Stimulated activated CD8-positive, alpha-beta memory T cell treated with anti-CD3 and anti-CD28 coated beads, Interleukin-7, amount 100 ng/mL, for 1 hour (primary cell): ENCODE measurements at places on chromosomes 1 and 21.

DNA sequence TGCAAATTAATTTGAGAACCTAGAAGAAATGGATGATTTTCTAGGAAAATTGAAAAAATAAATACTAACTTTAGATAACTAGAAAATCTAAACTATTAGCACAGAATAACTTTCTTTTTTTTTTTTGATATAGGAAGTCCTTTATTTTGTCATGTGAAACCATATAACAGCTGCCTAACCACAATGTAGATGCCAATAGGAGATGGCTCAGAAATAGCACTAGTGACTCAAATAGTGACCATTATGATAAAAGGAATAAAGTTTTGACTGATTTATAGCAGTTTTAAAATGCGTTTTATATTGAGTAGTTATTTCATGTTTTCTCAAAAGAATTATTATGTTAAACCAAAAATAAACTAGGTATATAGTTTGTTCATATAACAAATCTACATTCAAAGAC, 158.0 kb upstream of the CACYBP start:
- no peak for DNase-seq

DNA sequence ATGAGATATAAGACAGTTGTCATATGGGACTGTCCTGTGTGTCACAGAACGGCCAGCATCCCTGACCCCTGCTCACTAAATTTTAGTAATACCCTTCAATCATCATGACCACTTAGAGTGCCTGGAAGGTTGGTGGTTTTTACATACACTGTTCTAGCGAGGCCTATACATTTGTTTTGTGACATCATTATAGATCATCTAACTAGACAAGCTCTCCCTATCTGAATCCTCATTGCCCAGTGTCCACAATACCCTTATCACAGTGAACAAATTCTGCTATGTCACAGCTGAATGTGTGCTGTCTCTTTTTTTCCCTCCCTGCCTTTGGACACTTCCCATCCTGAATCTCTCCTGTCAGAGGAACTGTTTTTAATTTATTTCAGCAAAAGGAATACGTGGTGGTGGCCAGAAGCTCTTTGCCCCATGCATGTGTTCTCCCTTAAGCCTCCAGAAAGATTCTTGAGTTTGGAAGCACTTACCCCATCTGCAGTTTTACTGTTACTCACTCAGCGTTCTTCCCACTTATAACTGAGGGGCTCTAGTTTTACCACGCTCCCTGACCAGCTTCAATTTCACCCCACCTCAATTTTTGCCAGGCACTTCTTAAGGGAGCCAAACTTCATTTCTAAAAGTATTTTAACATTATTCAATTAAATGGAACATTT, 70.3 kb downstream of the OLFML2B start:
- no peak for DNase-seq

DNA sequence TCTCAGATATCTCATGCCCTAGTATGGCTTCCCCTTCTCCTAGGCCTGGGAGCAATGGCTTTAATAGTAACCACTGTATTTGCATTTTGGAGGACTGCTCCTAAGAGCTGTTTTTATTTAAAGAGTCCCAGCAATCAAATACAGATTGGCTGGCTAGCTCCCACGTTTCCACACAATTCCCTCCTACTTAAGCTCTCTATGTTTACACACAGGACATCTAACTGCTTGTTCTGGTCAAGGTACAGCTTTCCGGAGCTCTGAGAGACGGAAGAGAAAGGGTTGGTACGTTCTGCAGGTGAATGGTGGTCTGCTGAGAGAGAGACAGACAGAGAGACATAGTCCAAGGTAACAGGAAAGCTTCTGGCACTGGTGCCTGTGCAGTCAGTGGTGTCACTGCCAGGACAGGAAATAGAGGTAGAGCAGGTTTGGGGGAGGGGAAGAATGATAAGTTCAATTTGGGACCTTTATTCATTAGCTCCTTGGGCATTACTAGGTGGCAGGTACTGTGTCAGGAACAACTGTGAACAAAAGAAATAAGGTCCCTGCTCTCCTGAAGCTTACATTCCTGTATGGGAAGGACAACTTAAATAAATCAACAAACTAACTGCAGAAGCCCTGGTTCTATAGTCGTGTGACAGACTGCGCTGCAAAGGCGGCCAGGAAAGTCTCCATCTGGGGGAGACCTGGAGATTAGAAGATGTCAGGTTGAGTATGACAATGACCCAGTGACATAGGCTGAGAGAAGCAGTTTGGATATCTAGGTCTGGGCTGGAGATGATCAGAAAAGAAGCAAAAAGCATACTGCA, 1.2 kb upstream of the SLC25A33 start:
- DNase-seq = no peak

DNA sequence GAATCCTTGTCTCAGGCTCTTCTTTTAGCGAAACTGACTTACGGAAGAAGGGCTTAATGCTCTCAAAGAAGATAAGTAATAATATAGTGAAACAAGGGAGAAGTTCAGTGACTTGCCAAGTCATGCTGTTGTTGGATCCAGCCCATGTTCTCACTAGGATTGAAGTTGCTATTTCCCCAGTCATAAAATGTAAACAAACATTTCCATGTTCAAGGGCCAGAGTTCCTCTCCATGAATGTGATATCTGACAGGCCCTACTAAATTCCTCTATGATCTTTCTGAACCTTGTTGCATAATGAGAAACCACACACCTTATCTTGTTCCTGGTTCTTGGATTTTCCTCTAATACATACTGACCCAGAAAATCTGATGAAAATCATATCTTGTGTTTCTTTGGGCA, 876.5 kb upstream of the B3GALT2 start:
- DNase-seq = no peak

- DNase-seq = no peak
These were observed 164.9 kb upstream of the RAB4A start for GRCh38 chr1:229105822-229106525.

DNA sequence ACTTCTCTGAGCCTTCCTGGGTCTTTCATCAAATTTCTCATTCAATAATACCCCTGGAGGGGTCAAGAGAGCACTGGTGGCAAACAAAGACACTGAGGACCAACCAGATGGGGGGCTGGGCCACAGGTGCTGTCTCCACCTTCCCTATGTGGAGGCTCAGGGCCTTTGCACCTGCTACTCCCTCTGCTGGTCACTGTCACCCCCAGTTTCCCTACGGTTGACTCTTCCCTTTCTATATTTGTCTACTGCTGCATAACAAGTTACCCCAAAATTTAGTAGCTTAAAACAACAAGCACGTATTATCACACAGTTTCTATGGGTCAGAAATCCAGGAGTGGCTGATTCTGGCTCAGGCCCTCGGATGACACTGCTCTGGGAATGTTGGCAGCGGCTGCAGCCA, 138.8 kb upstream of the RUNX3 start:
- DNase-seq = no peak

DNA sequence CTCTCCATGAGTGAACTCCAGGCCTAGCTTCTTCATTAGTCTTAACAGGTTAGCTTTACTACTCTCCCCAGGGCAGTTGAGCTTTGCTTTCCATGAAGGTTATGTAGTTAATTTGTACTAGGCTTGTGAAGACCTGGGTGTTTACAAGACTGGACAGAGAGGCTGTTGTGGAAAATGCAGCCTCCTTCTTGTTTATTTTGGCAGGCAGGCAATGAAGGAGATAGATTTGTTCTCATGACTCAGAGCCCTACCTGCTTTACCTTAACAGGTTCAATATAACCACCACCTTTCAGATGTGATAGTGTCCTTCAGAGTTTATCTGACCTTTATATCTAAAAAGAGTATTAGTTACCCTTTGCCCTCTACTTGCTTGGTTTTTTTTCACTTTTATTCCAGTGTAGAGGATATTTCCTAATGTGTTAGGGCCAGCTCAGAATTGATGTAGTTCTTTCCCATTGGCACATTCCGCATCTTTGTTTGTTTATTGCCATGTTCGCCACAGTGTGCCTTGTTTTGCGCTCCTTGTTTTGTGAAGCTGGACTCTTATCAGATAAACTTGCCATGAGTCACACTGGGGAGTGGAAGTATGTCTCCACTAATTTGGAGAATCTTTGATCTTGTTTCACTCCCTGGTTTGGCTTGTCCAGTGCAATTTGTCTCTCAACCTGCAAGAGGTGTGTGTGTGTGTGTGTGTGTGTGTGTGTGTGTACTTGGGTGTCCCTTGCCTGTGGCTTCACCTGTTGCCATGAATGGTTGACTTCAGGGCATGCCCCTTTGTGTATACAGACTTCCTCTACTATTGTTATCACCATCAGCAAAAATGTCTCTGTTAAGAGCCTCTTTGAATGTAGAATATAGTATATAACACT, 87.4 kb upstream of the MACF1 start:
- DNase-seq = no peak

GRCh38 chr1:169487133-169487532, 1.4 kb upstream of the SLC19A2 start:
- DNase-seq = no peak

DNA sequence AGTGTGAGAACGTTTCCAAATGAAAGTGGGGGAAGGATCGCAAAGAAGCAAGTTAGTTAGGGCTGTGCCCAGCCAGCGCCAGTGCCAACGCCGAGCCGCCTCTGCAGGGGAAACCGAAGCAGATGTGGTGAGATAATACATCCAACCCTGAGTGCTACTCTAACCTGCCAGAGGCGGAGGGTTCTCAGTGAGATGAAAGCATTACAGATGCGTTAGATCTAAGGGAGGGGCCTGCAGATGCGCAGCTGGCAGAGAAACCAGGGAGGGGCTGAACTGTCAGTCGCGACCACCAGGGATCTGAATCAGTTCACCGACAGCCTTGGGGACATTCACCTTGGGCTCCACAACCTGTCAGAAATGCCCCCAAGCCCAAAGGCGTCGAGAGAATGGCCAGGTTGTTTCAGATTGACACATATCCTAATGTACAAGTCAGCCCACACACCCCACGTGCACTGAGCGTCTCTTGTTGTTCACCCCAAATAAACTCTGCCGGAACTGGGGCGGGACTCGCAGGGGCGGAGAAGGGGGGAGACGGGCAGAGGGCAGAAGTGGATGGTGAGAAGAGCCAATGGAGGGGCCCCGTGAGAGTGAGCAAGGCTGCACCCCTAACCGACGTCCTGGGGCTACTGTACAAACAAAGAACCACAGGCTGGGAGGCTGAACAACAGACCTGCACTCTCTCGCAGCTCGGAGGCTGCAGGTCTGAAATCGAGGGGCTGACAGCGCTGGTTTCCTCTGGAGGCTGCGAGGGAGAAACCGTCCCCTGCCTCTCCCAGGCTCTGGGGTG, 8.7 kb upstream of the UMODL1 start:
- peak; percentile 66 for DNase-seq

- DNase-seq = no peak
These were observed 1295.5 kb upstream of the NCAM2 start for GRCh38 chr21:19702726-19703125.

DNA sequence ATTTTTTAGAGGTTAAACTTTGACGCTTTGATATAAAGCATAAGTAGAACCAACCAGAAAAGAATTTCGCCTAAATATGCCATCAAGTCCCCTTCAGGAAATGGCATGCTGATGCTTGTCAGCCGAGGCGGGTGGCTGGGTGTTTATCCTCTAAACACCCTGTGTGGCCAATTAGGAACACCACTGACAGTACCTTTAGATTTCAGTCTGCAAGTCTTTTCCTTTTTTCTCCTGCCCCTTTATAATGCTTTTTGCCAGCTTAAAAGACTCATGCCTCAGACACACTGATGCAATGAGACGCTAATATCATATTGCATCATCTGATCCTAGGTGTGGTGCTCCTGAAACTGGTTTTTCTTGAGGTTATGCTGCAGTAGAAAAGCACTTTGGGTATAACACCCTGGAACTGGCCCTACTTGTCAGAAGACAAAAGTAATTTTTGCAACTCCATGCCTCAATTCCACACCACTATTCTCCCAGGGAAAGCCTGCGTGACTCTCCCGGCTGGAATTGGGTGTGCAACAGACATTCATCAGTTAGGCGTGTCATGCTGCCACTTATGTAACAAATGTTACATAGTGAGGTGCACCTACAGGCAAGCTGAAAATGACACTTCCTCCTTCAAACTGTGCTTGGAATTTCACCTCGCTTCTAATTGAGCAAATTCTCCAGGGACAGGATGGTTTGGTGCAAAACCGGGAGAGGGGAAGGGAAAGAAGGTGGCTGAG, 2.0 kb upstream of the RCC2 start:
- no peak for DNase-seq

GRCh38 chr1:75085931-75086330, 48.3 kb upstream of the LHX8 start:
- no peak for DNase-seq

DNA sequence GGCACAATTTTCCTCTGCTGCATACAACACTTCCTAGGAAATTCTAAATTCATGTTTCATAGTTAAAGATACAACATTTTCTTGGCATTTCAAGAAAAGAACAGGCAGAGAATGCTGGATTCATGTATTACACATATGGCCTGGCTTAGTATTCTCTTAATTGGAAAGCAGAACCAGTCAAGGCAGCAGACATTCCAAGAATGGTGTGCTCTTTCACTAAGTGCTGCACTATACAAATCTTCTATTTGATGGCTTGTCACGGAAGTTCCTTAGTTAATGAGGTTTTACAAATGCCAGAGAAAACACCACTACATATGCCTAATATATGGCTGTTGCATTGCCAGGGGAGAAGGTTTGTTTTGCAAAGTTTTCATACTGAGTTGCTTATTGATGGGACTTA, 80.8 kb upstream of the DYNLT5 start:
- no peak for DNase-seq

DNA sequence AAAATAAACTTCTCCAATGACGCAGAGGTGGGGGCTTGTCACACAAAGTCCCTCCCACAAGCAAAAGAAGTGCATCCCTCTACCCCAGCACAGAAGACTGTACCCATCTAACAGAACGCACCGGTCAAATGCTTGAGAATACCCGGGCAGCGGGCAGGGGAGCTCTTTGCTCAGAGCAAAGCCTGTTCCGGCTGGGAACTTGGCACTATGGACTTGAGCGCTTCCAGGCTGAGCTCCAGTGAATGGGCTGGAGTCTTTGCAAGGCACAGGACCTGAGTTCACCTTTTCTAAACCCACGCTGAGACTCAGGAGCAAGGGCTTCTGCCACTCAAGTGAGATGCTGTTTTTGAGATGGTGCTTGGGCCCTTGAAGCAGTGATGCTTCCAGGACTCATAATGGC, 20.3 kb downstream of the RHBG start:
- no peak for DNase-seq

GRCh38 chr21:25341981-25342380, 265.3 kb downstream of the MRPL39 start:
- no peak for DNase-seq

DNA sequence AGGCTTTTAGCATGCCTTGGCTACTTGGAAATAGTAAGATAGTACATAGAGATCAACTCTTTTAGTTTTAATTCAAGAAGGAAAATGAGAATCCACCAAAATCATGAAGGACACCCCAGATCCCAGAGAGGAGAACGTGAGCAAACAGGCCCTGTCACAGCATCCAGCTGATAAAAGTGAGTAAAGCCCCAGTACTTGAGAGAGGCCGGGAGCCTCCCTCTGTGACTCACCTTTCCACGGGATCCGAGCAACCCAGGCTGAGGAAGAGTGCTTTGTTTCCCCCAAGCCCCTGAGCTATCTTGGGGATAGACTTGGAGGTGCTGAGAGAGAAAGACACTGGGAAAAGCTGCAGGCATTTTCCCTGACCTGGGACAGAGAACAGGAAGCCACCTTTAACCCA, 238.6 kb downstream of the DUSP10 start:
- no peak for DNase-seq
